Activated CD8-positive, alpha-beta memory T cell treated with anti-CD3 and anti-CD28 coated beads for 36 hours (primary cell): ENCODE measurements at places on chromosomes 12 and 14. TPM values are rescaled to one million over a fixed set of nuclear protein-coding genes. Genes with fewer than 3 reads are reported as not detected.

Gene SYCP3
- total RNA-seq = 0.91 TPM

Gene SLC2A3
- 172 TPM for total RNA-seq

Gene BCL11B
- total RNA-seq = 31.3 TPM

Gene CDCA3
- 53.1 TPM for total RNA-seq

Gene CLEC4E
- total RNA-seq = not detected

Gene FAM90A1
- total RNA-seq = 0.15 TPM

Gene AP1G2
- total RNA-seq = 136 TPM

Gene GPN3
- 69.0 TPM for total RNA-seq

Gene PROX2
- 0.50 TPM for total RNA-seq

Gene TAS2R19
- total RNA-seq = 0.80 TPM

Gene SSTR1
- total RNA-seq = not detected

Gene AQP5
- total RNA-seq = not detected

Gene TPH2
- total RNA-seq = not detected

Gene MIP
- not detected for total RNA-seq

Gene ZNF10
- total RNA-seq = 4.0 TPM
